ENCODE measurements at places on chromosomes 4 and X. TPM values are rescaled to one million over a fixed set of nuclear protein-coding genes. Genes with fewer than 3 reads are reported as not detected.

PDE6B gene
- 10.1 TPM for total RNA-seq

FAM47E gene
- not detected for total RNA-seq

DNA sequence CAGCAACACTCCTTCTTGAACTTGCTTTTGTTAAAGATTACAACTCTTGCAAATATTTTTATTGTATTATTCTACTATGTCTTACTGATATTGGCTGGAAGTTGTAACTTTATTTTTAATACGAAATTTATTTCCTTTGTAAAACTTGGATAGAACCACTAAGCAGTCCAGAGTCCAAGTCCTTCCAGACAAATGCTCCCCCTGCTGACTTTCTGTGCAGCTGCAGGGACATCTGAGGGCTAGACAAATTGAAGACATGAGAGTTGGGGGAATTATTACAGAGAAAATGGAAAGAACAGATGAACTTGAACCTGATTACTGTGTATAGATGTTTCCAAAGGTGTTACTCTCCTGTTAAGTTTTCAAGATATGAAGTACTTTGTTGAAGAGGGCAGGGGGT, 238.8 kb downstream of the GRIA3 start:
- no peaks in the 10 kb centered on the region for H3K36me3 ChIP-seq
- no peak overlapping the region for H3K4me3 ChIP-seq
- no peaks in the 10 kb centered on the region for H3K27me3 ChIP-seq
- no peak for DNase-seq
- no peak overlapping the region for H3K27ac ChIP-seq
- no peaks in the 10 kb centered on the region for H3K4me1 ChIP-seq

DNA sequence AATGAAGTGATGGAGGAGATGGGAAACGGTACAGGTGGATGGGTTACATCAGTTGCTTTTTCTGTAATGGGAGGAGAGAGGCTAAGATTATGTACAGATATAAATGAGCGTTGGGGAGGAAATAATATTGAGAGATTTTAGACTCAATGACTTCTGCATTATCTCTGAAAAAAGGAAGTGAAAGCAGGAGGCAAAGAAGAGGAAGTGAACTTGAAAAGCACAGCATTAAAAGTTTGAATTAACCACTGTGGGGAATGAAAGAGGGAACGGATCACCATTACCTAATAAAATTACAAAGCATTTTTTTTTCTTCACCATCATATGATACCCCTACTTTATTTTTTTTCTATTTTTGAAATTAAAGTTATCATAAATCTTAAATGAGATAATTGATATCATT, 1025.5 kb downstream of the RPA4 start:
- H3K4me3 ChIP-seq, result no peak overlapping the region
- H3K27ac ChIP-seq, result no peak overlapping the region
- H3K4me1 ChIP-seq, result no peaks in the 10 kb centered on the region
- no peaks in the 10 kb centered on the region for H3K36me3 ChIP-seq
- no peak for DNase-seq

DNA sequence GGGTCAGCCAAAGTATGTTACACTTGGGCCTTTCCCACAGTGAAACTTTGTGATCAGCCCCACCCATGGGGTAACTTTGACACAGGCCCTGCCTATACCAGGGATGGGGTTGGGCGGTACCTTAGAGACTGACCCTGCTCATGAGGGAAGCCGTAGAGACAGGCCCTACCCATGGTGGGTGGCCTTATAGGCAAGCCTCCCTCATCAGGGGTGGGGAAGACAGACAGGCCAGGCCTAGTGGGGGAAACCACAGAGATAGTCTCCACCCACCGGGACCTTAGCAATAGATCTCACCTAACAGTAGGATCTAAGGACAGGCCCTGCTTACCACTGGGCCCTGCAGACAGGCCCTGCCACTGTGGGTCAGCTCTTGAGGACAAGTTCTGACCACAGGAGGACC, 6.8 kb downstream of the PLP2 start:
- H3K4me3 ChIP-seq, result no peak overlapping the region
- no peaks in the 10 kb centered on the region for H3K27me3 ChIP-seq
- no peak for DNase-seq
- H3K27ac ChIP-seq, result no peak overlapping the region
- H3K4me1 ChIP-seq, result no peaks in the 10 kb centered on the region

DNA sequence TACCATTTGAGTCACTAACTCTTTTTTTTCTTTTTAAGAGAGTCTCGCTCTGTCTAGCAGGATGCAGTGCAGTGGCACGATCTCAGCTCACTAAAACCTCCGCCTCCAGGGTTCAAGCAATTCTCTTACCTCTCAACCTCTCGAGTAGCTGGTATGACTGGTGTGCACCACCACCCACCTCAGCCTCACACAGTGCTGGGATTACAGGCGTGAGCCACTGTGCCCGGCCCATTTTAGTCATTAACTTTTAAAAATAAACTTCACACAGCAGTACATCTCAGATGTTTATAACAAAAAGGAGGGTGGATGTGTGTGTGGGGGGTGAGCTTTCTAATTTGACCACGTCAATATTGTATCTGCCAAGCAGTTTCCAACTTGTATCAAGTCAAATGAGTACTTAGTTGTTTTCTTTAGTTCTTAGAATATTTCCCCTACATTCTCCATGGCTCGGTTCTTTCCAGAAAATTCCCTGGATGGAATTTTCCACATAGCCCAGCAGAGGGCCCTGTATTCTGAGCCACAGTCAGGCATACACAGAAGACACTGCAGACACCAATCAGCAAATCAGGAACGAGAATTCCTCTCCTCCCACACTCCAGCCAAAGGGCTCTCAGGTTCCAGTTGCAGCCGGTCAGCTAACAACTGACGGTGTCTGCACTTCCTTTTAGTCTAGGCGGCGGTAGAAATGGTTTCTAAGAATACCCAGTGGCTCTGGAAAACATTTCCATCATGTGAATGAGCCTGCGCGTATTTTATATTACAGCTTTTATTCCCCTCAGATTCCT, 20.1 kb upstream of the ARAF start:
- no peaks in the 10 kb centered on the region for H3K4me1 ChIP-seq
- no peak for DNase-seq
- H3K27me3 ChIP-seq, result no peaks in the 10 kb centered on the region
- no peaks in the 10 kb centered on the region for H3K36me3 ChIP-seq
- H3K4me3 ChIP-seq, result no peak overlapping the region
- no peak overlapping the region for H3K27ac ChIP-seq

- no peaks in the 10 kb centered on the region for H3K27me3 ChIP-seq
- no peak overlapping the region for H3K4me3 ChIP-seq
- H3K36me3 ChIP-seq, result peaks cover 4% of the 10 kb centered on the region
- H3K4me1 ChIP-seq, result no peaks in the 10 kb centered on the region
- no peak for DNase-seq
- no peak overlapping the region for H3K27ac ChIP-seq
Observed at GRCh38 chr4:105194328-105195231, 47.9 kb downstream of the TET2 start.

Measured in CD8-positive, alpha-beta memory T cell (primary cell).